ENCODE measurements at places on chromosomes 4 and X. TPM values are rescaled to one million over a fixed set of nuclear protein-coding genes. Genes with fewer than 3 reads are reported as not detected.

The OPN1MW2 gene
- total RNA-seq, result not detected

The RIPPLY1 gene
- total RNA-seq, result not detected

- DNase-seq, result no peak
Observed at GRCh38 chr4:2320152-2320551, 58.2 kb upstream of the MXD4 start.

DNA sequence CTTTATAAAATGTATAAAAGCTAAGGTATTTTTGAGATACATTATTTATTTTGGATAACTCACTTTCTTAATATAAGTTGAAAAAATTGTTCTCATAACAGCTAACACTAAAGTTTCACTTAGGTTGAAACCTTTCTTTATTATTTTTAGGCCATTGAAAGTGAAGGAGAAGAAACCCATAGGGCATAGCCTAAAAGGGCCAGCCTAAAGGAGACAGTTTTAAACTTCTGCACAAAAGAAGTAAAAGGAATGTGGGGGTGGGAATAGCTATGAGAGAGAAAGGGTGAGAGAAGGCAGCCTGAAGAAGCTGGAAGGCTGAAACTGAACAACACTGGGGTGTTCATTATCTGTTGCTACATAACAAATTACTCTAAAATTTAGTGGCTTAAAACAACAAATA is 57.6 kb upstream of the RAPGEF2 start:
- DNase-seq, result no peak

DNA sequence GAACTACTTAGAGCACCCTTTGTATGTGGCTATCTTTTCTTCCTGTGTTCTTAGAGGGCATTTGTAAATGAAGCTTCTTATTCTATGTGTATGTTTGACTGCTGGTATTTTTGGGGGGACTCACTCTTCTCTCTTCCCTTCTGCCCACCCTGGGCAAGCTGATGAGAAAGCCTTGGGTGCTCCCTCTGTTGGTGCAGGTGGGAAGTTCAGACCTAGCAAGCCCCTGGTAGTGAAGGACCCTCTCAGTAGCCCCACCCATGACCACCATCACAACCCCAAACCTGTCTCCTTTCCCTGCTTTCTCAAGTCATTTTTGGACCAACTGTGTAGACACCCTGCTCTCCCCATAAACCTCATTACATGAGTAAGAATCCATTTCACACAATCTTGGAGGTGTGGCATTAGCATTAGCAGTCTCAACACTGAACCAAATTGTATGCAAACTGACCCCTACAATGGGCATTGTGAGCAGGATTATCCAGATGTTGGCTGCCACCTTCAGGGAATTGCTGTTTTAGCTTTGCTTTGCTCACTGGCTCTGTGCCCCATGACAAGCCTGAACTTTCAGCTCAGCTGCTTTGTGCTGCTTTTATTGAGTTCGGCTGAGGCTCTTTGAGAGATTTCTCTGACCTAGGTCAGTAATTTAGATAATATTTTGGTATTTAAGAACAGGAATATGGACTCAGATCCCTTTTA is 27.9 kb downstream of the TRIM61 start:
- no peak for DNase-seq

DNA sequence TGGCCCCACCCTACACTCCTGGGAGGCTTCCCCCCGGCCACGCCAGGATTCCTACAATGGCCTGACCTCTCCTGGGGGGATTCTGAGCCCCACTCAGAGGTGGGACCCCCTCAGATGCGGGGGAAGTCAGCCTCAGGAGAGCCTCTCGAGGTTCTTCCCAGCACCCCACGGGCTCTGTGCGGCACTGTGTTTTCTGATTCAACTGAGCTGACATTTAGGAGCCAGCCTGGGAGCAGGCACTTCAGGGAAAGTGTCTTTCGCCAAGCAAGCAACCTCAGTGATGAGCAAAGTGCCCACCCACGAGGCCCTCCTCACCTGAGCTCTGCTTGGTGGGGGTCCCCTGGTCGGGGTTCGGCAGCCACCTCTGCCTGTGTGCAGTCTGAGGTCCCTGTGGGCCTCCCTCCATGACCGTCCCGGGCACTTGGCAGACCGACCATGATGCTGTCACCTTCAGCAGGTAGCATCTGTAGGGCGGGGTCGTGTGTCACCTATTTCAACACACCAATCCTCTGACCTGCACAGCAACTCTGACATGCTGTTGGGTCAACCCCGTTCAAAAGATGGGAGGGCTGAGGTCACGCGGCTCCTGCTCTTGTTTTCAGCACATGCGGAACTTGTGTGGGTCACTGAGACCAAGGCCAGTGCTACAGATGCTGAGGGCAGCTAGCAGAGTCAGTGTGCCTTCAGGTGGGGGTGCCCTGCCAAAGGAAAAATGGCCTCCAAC is 46.2 kb downstream of the ADRA2C start:
- no peak for DNase-seq

GRCh38 chr4:42673082-42673425 is 16.1 kb upstream of the ATP8A1 start:
- peak; percentile 24 for DNase-seq

DNA sequence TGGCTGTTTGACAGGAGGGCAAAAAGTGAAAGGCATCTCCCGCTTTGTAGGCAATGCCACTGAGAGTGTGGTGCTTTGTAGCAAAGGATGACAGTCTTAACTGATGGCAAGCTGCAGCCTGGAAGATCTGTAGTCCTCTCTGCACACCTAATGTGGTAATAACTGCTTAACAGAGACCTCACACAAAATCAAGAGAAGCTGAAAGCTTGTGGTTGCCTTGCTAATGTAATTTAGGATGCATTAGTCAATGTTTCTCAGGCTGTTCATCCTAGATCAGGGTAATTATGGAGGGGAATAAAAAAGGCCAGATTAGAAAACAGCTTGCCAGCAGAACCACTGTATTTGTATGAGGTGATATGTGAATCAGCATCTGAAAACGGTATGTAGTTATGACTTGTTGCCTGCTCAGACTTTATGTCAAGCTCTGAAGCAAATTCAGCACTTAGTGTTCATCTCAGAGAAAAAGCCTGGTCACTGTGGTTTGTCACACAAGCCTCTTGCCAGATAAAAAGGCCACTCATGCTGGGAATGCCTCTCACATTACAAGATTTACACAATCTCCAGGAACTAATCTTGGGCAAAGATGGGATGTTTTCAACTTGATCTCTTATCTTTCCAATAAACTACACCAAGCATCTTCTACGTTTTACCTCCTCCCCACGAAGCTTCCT is 130.8 kb downstream of the ENOX2 start:
- DNase-seq, result no peak

DNA sequence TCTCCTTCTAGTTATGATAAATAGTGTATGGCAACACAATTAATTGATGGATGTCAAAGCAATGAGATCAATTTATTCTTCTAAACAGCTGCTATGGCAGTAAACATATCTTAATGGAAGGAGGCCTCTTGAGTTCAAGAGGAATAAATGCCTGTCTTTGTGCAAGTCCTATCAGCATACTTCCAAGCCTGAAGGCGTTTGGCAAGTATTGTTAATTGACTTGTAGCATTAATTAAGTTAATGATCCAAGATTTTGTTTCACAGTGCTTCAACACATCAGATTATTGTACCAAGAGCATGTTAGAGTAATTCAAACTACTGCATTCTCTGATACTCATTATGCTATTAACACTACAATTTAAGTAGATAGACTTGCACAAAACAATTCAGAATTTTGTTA is 144.8 kb downstream of the FAT4 start:
- DNase-seq, result no peak

DNA sequence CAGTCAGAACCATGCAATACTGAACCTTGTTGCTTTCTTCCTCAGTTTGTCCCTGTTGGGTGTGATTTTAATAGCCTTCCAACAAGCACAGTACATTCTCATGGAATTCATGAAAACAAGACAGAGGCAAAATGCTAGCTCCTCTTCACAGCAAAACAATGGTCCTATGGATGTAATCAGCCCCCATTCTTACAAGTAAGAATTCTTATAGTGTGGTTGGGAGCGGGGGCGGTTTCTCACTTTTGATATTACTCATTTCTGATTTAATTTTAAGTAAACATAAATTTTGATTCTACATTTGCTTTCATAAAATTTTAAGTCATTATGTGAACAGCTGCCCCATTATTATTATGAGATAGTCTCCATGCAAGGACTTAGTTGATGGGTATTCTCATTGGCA is 80.8 kb upstream of the TLR2 start:
- no peak for DNase-seq

GRCh38 chr4:154414371-154414770 is 77.2 kb downstream of the DCHS2 start:
- DNase-seq, result no peak

- DNase-seq, result peak; percentile 69
Observed at GRCh38 chr4:25859429-25860148, 3.2 kb downstream of the SEL1L3 start.

Data from G401 (cell line).